Aorta (tissue), 5 donors: ENCODE measurements at places on chromosomes 5 and 9. TPM values are rescaled to one million over a fixed set of nuclear protein-coding genes. Genes with fewer than 3 reads are reported as not detected.

- DNase-seq: no peak
These were observed 53.4 kb downstream of the MAN2A1 start for GRCh38 chr5:109743041-109743531.

DNA sequence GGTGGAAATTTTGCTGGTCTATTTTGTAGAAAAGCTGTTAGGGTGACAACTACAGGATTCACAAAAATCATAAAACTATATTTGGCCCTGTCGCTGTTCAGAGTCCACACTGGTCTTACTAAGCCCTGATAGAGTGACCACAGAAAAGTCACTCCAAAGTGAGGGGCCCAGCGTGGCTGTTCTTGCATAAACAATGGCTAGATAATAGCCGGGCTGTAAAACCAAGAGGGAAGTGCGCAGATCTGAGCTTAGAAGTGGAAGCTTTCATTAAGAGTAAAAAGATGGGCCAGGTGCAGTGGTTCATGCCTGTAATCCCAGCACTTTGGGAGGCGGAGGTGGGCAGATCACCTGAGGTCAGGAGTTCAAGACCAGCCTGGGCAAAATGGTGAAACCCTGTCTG lies 15.5 kb upstream of the CTSL start:
- no peak for DNase-seq

The WDR31 gene
- 2.1 TPM for total RNA-seq

The ELAVL2 gene
- 0.42 TPM for total RNA-seq

- DNase-seq: no peak
These were observed 17.9 kb upstream of the RICTOR start for GRCh38 chr5:39091940-39092580.

The ST6GALNAC4 gene
- total RNA-seq: 34.9 TPM

GRCh38 chr5:68134669-68135313 lies 80.8 kb upstream of the PIK3R1 start:
- DNase-seq: no peak
